ENCODE measurements at places on chromosomes 2 and 18.
A peak's percentile ranks its signal among the peaks of the same experiment; 100 is the strongest.

- no peak for DNase-seq
These were observed 37.9 kb upstream of the GPC1 start for GRCh38 chr2:240397542-240397916.

- DNase-seq, result no peak
These were observed 674 bp downstream of the EVX2 start for GRCh38 chr2:176082824-176083751.

GRCh38 chr2:215903203-215903602 lies 110.1 kb downstream of the MREG start:
- DNase-seq, result no peak

DNA sequence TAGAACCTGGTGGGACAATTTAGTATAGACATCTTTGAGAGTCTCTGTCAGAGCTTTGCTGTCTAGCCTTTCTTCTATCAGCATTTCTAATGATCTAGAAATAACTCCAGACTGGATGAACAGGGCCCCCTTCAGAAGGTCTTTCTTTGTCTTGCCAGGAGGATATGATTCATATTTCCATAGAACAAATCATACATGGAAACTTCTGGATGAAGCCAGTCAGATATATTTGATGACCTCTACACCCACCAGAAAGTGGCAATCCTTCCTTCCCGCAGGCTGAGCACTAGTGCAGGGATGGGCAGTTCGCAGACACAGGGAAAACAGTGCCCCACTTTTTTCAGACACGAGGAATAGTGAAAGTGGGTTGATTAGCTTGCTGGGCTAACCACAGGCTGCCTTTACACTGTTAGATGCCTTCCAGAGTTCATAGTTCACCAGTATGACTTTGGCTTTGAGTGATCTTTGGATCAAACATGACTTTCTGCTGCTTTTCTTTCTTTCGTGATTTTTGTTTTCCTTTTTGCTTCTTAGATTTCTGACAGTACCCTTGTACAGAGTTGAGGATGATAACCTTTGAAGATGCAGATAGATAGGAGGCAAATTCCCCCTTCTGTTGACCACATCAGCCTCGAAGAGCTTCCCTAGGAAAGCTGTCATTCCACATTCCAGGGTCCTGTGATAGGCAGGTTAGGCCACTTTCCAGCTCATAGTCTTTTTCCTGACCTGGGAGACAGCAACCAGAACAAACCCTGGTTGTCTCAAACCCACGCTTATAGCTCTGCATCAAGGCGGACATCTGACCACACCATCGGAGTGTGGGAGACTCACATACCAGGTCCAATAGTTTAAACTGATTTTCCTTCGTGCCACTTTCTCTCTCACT lies 237.0 kb downstream of the ZNF407 start:
- DNase-seq, result no peak

GRCh38 chr18:74081966-74082741 lies 65.5 kb downstream of the FBXO15 start:
- DNase-seq, result peak; percentile 29

GRCh38 chr2:81645745-81646301 lies 1341.3 kb upstream of the LRRTM1 start:
- DNase-seq, result no peak

- DNase-seq, result peak; percentile 61
These were observed 455.3 kb downstream of the MEIS1 start for GRCh38 chr2:66890166-66890742.

- no peak for DNase-seq
These were observed 978.1 kb downstream of the TMEM182 start for GRCh38 chr2:103739921-103740320.

GRCh38 chr18:31876707-31877106 lies 66.2 kb downstream of the TRAPPC8 start:
- no peak for DNase-seq

- DNase-seq, result no peak
These were observed 8.3 kb downstream of the EFR3B start for GRCh38 chr2:25050128-25050527.

GRCh38 chr2:42446503-42447271 lies 47.1 kb downstream of the KCNG3 start:
- no peak for DNase-seq

DNA sequence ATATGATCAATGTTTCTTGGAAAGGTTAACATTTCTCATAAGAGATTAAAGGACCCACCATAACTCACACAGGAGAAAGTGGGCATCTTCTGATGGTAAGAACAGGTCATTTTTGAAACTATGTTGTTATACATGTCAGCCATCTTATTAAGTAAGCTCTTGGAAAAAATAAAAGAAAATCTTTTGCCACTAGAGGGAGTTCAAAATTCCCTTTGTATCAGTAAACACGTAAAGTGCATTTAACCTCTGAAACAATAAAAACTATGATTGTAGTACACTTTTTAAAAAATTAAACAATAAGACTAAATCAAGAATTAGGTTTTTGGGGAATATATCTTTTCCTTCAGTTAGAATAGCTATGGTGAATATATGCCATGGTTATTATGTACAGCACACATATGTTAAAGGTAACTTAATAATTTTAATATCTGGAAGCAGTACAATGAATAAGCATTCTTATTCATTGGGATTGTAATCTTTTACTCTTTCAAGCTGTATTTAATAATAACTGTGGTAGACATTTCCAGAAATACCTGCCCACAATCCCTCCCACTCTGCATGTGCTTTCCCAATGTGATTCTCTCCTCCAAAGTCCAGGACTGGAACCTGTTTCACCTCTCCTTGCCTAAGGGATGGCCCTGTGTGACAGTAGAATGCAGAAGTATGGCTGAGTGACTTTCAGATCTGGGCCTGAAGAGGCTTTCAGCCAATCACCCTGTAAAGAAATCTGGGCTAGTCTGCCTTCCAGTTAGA lies 64.2 kb downstream of the RBMS1 start:
- peak; percentile 69 for DNase-seq

GRCh38 chr18:2324459-2324858 lies 246.8 kb downstream of the METTL4 start:
- no peak for DNase-seq

DNA sequence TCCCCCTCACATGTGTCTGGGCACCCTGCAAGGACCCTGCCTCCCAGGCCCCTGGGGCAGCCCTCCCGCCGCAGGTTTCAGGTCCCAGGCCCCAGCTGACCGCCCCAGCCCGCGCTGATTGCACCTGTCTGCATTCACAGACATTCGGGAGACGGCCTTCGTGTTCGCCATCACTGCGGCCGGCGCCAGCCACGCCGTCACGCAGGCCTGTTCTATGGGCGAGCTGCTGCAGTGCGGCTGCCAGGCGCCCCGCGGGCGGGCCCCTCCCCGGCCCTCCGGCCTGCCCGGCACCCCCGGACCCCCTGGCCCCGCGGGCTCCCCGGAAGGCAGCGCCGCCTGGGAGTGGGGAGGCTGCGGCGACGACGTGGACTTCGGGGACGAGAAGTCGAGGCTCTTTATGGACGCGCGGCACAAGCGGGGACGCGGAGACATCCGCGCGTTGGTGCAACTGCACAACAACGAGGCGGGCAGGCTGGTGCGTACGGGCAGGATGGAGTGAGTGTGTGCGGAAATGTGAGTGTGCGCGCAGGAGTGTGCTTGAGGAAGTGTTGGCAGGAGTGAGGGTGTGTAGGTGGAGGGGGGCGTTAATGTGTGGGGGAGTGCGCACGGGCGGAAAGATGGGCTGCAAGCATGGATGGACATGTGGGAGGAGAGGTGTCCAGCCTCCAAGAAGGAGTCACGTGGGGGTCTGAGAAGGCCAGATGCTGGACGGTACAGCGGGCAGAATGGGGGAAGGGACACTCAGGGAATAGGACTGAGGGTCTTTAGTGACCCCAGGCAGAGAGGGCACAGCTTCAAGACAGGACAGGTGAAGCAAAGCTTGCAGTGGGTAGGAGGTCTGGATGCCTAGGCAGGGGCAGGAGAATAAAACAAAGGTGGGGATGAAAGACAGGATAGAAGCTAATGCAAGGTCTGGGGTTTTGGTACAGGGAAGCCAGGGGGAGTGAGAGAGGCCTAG lies 9.0 kb upstream of the WNT10A start:
- no peak for DNase-seq

- no peak for DNase-seq
These were observed 5.4 kb upstream of the CNDP1 start for GRCh38 chr18:74528913-74529312.

DNA sequence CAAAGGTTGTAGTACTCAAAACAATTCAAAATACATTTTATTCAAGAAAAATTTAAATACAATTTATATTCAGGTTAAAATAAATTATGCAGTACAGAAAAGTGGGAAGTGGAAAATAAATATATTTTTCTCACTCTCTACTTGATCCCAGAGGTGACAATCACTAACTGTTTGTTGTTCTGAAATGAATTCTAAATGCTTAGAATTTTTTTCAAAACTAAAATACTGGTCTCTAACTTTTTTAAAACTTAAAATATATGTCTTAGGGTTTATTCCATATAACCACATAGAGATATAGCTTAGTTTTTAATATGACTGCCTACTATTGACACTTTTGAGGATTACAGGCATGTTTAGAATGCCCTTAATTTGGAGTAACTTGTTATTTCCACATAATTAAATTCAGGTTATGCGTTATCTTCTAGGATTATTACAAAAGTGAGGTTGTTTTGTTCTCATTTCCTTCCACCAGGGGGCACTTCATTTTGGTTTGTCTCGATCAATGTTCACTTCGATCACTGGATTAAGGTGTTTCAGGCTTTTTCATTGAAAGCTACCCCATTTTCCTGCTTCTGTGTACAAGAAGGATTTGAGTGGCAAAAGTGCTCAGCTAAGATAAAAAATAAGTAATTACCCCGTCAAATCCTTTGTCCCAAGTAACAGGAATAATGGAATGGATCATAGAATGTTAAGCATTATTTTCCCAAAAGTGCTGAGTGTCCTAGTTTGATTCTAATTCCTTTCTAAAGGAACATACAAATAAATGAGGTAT lies 27.1 kb upstream of the TFPI start:
- DNase-seq, result peak; percentile 26

DNA sequence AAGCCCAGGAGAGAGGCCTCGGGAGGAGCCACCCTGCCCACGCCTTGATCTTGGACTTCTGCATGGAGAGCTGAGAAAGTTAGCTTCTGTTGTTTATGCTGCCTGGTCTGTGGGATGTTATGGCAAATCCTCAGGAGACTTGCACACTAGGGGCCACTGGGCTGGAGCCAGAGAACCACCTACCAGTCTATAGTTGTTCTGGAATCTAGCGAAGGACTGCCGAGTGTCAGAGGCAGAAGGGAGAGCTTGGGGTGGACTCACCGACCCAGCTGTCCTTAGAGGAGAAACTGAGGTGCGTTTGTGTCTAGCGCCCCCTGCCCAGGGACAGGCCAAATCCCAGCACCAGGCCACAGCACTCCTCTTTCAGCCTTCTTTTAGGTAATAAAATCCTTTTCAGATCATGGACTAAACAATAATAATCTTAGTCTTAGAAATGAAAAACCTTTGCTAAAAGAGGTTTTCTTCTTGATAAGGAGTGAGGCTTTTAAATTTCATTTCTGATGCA lies 398.7 kb upstream of the SALL3 start:
- no peak for DNase-seq

DNA sequence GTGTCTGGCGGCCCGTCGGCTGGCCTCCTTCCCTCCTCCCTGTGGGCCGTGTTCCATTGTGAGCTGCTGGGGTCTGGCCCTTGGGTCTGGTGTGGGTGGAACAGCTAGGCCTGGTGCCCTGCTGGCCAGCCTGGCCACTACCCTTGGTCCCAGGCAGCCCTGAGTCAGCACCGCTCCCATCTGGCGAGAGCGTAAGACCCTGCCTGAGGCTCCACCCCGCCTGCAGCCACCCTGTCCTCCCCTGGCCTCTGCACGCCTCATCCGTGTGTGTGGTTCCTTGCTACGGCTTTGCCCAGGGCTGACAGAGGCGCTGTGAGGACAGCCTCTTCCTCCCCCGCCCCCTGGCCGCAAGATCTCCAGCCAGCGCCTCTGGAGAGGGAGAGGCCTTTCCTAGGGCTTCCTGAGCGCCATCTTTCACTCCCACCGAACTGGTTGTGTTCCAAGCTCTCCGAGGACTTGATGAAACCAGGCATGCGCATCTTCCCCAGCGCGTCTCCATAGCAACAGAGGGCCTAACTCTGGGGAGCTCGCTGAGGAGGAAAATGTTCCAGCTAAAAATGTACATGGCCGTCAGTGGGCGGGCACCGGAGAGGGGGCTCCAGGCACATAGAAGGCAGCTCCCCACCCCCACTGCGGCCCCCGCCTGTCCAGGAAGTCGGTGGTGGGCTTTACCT lies 83.0 kb downstream of the STPG4 start:
- DNase-seq, result peak; percentile 87

GRCh38 chr2:69164061-69164778 lies 151.2 kb downstream of the ANTXR1 start:
- DNase-seq, result peak; percentile 96

DNA sequence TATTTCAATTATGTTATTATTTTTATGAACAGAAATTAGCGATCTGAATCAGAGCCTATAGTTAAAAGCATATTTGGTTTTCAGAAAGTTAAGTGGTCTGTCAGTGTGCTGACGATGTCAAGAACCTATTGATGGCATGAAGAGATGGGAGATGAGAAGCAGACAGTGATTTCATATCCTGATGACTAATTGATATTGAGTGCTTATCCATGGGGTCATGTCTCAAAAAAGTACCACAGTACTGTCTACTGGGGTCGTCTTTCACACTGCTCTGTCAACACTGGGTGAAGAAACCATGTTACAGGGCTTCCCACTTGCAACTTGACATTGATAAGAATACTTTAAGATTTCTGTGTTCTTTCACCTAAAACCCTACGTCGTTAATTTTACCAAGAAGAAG lies 297.1 kb downstream of the AFF3 start:
- DNase-seq, result no peak

DNA sequence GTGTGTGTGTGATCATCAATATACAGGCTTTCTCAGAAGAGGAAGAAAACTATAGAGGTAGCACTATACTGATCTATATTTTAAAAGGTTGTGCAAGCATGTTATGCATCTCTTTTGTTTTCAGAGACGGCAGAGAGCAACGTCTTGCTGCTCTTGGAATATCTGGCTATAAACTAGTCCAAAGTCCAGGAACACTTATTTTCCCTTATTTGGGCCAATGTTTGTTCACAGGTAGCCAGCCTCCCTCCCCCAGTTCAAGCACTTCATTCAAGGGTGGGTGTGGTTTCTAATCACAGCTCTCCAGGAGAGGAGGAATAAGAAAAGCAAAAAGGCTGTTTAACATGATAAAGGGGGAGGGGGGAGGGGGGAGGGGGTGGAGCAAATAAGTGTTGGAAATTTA lies 4.2 kb downstream of the FZD5 start:
- no peak for DNase-seq

DNA sequence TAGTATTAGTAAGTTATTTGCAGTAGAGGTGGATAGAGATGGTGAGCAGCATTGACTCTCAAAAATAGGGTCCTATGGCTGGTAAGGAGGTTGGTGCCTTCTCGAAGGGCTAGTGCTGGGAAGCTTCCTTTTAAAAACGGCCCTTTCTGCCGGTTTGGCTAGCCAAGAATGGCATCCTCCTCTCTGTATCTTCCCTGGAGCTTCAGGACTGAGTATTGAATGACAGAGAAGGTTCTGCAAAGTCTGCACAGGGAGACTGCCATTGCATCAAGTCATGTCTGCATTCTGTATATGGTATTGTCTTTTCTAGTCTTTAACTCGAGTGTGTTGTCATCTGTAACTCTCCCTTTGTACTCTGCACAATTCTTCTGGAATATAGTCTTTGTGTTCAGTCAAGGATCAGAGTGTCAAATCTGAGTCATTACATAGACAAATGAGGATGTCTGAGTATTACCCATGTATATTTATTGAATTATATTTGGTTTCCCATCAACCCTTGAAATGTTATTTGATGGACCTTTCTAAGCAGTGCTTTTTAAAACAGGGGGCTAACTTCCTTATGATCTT lies 1.1 kb downstream of the LDLRAD4 start:
- peak; percentile 13 for DNase-seq
